ENCODE measurements at places on chromosomes 3 and 15.

GRCh38 chr15:96346409-96346970 is 16.0 kb downstream of the NR2F2 start:
- no peak for DNase-seq

DNA sequence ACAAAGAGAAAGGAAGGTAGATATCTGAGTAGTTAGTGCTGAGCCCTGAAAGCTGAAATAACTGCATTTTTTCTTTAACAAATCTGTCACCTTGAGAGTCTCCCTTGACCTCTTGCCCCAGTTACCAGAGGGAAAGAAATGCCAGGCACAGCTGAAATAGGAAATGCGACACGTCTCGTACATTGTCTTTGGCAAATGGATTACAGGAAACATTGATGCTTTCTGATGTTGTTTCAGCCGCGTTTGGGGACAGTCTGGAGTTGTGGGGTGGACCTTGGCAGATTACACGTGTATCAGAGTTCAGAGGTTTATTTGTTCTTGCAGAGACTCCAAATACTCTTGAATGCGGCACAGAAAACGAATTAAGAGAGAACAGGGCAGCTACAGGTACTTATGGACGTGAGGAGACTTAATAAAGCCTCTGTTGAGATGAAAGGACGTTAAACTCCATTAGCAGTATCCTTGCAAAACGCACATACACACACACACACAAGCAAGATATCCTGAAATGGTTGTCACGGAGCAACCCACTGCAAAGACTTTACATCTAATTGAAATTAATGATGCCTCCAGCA is 272.8 kb upstream of the RORA start:
- DNase-seq: no peak

DNA sequence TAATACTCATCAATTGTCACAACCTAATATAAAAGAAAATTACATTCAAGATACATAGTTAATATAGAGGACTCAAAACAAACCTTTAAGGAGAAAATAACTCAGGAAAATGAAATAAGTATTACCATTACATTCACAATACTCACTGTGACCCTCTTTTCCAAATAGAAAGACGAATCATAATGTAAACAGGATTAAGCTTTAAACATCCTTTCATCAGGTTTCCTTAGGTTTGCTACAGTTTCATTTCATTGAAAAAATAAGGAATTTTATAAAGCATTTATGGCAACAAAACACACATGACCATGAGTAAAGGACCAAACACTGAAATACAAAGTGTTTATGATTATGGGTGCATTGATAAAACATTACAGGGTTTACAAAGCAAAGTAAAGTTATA is 162.7 kb downstream of the ALCAM start:
- DNase-seq: no peak

GRCh38 chr15:80619680-80620079 is 75.4 kb upstream of the ABHD17C start:
- DNase-seq: peak; percentile 9

DNA sequence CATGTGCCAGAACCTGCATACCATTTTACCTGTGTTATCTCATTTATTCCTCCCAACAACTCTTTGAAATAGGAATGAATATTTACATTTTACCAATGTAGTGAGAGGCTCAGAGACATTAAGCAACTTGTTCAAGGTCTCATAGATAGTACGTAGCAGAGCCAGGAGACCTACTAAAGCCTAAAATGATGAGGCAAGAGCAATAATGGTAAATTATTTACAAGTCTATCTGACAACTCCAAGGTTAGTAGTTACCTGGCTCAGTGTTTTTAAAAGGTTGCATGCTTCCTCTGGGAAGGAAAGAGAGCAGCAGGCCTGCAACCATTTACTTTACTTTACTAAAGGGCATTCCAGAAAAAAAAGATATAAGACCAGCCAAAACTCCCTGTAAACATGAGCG is 103.0 kb downstream of the CFAP20DC start:
- DNase-seq: no peak

DNA sequence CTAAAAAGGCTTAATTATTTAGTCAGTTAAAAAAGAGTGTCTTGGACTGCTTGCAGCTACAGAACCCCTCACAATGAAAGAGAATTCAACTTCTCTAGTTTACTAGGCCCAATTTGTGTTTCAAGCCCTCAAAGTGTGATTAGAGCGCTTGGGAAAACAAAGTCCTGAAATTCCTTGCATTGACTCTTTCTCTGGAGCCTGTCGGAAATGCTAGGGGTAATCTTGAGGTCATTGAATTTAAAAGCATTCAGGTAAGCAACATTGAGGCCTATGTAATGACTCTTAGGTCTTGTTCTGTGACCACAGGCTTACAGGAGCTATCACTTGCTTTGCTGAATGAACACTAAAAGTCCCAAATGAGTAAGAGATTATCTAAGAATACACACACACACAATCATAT is 186.0 kb downstream of the NLGN1 start:
- no peak for DNase-seq

Data from suppressor macrophage (primary cell).